ENCODE measurements at places on chromosomes 12 and 14.

DNA sequence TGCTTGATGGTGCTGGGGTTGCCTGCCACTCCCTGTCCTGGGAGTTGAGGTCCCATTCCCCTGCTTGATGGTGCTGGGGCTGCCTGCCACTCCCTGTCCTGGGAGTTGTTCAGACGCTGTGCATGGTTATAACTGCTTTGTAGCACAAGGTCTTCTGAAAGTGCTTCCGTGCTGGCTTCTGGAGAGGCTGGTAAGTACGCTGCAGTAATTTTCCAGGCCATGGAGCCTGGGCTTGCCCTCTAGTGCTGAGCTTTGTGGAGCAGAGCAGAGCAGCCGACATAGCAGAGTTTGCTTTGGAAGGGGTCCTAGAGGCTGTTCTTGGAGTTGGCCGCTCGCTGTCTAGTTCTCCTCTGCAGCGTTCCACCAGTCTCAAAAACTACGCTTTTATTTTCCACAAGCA lies 6.3 kb downstream of the B4GALNT3 start:
- DNase-seq: no peak

DNA sequence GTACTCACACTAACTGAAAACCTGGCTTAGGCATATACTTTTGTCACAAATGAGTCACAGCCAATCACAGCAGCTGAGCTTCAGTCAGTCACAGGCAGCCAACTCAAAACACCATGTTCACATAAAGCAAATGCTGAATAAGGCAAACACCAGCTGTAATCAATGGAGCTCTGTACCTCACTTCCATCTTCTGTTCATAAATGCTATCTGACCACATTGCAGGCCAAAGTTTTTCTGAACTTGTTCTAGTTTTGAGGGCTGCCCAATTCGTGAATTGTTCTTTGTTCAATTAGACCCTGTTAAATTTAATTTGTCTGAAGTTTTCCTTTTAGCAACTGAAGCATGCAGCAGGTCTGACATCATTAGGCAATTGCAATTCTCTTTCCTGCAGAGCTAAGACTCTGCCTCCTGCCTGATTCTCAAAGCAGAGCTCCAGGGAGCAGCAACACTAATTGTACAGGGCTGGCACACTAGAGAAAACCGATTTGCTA lies 129.9 kb downstream of the WIF1 start:
- no peak for DNase-seq

DNA sequence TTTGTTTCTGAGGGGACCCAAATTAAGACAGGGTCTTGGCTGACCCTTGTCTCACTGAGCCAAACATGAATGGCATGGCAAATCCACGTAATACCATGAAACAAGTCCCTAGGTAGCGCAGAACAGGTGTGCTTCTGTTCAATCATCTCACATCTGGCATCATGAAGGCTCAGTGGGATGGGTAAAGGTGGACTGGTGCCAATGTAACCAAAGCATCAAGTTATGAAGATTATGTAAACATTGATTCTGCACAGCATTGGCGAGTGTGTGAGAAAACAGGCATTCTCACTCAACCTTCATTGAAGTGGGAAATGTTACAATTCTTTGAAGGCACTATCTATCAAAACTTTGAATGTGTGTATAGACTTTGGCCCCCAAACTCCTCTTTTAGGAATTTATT lies 41.9 kb downstream of the PTGER2 start:
- no peak for DNase-seq

- no peak for DNase-seq
Observed at GRCh38 chr14:49905989-49906388, 13.1 kb downstream of the ARF6 start.

DNA sequence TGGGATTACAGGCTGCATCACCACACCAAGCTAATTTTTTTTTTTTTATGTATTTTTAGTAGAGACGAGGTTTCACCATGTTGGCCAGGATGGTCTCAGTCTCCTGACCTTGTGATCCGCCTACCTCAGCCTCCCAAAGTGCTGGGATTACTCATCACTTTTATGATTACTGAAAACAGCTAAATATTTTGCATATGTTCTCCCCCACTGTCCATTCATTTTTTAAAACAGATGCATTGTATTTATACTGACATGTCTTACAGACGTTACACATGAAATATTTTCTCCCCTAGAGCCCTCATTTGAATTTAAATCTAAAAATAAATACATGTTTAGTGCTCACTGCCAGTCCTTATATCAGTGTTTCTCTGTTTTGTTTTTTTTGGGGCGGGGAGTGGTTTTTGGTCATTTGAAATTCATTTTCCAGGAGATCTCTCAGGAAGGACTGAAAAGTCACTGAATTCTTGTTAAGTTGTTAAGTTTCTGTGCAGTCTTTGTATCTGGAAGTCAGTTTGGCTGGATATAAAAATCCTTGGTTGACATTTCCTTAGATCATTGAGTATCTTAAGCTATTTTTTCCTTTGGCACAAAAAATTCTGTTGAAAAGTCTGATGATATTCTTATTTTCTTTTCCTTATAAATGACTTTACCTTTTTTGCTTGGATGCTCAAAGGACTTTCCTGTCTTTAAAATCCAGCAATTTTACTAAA lies 9.4 kb downstream of the FBXO21 start:
- DNase-seq: no peak

DNA sequence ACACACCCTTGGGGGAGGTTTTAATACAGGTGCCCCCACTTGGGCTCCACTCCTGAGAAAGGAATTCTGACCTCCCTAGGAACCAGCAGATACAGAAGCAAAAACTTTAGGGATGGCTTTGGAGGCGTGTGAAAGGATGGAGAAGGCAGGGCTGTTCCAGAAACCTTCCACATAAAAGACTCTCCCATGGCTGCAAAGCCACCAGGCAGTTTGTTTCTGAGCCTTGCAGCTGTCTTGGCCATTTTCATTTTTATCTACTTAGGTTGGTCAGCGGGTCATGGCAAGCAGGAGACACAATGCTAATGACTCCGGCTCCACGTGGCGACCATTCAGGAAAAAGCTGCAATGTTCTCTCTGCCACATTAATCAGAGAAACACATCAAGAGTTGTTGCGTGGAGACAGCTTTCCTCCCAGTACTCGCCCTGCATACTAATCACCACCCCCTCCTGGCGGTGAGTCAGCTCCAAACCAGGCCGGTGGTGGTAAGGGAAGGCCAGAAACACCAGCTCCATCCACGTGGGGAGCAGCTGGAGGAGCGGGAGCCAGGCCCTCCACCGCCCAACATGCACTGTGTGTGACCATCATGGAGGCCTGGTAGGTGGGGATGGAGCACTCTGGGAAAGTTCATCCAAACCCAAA lies 30.9 kb upstream of the IRF2BPL start:
- no peak for DNase-seq

- no peak for DNase-seq
Observed at GRCh38 chr14:104639885-104640548, 35.4 kb upstream of the TMEM179 start.

DNA sequence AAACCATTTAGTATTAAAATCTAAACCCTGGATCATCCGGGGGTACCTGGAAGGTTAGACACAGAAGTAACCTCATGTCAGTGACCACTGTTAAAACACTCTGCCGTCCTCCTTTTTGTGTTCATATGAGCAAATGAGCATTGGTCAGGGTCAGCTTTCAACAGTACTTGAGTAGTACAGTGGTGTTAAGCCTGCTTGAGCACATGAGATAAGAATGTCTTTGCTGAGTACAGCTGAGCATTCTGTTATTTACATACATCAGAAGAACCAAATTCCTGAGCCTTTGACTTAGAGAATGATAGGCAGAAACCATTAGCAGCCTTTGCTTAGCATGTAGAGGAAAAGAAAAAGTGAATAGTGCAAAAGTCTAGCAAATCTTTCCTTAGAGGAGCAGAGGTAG lies 38.6 kb upstream of the LRTM2 start:
- no peak for DNase-seq

GRCh38 chr12:109679501-109680263 lies 33.9 kb upstream of the FAM222A start:
- DNase-seq: no peak

DNA sequence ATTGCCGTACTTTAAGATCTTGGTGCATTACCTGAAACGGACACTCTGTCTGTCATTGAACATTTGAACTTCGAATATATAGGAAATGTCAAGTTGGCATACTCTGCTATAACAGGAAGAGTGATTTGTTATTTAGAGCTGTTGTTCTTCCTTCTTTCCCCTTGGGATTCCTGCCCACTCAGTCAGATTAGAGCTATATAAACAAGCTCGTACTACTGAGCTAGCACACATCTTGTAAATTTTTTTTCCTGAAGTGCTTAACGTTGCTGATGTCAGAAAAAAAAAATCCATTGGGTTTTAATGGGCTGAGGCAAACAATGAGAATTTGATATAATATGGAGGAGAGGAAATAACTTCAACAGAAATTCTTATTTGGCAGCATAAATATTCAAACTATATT lies 26.8 kb downstream of the RGS6 start:
- DNase-seq: no peak

DNA sequence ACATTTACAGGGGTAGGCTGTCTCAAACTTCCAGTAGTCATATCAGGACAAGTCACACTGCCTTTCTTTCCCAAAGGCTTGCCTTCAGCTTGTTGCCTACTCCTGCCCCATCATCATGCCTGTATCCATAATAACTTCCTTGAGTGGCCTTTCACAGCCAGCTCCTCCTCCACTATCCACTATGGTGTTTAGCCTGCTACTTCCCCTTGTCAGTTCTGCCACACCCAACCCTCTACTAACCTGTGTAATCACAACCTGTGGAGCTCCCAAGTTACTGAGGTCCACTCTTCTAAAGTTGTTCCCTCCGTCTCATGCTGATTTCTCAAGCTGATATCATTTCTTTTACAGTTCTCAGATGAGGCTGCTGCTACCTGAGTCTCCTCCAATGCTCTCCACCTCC lies 159.9 kb downstream of the BMP4 start:
- DNase-seq: no peak

DNA sequence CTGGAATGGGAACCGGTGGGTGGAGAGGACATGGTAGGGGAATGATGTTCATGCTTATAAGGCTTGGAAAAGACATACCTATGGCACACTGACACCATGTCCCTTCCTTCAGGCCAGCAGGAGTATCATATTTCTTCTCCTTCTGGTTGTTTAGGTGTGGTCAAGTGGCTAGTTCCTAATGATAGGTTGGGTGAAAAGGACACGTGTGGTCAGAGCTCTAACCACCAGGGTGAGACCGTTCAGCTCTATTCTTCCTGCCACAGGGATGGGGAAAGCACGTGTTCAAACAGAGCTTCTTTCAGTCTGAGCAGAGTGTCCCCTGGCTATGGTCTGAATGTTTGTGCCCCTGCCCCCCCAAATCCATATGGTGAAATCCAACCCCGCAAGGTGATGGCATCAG lies 209.1 kb downstream of the PAX9 start:
- DNase-seq: no peak

DNA sequence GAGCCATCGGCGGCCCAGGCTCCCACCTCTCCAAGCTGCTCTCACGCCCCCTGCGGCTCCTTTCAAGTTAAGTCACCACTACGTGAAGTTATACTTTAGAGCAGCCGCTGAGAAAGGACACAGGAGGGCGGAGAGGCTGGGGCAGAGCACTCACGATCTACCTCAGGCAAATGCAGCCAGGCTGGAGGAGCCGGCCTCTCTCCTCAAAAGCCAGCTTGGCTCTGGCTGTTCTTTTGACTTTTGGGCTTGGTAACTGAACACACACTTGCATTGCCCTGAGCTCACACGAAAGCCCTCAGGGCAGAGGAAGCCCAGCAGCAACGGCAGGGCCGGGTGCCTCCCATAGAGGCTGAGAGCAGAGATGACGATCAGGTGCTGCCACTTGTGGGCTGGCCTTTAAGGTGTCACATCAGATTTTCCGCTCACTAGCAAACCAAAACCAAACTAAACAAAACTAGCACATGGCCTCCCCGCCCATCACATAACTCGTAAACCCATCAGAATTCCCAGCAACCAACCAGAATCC lies 75.2 kb downstream of the PITPNM2 start:
- DNase-seq: peak; percentile 38

DNA sequence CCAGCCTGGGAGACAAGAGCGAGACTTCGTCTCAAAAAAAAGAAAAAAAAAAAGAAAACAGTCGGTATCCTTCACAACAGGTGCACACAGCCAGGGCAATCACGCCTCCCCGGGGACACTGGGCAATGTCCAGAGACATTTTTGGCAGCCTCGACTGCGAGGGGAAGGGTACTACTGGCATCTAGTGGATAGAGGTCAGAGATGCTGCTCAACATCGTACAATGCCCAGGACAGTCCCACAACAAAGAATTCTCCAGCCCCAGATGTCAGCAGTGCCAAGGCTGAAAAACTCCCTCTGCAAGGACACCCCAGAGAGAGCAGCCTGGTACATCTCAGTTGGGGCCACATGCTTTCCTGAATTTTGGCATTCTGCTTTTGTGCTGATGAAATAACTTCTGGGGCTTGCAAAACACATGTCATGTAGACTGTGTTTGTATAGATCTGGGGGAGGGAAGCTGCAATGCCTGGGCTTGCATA lies 21.5 kb downstream of the ALDH2 start:
- DNase-seq: no peak

DNA sequence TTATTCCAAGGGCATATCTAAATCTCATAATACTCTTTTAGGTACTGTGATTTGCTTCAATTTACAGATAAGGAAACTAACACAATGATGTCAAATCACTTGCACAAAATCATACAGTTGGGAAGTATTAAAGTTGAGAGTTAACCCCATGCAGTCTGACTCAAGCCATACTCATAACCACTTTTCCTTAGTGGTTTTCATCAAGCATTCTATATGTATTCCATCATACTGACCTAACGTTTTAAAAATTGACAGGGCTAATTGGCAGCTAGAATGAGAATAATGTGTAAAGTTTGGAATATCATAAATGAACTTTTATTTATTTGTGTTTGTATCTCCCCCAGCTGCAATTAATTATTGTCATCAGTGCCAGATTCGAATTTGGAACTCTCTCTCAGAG lies 20.9 kb downstream of the PUS7L start:
- no peak for DNase-seq

DNA sequence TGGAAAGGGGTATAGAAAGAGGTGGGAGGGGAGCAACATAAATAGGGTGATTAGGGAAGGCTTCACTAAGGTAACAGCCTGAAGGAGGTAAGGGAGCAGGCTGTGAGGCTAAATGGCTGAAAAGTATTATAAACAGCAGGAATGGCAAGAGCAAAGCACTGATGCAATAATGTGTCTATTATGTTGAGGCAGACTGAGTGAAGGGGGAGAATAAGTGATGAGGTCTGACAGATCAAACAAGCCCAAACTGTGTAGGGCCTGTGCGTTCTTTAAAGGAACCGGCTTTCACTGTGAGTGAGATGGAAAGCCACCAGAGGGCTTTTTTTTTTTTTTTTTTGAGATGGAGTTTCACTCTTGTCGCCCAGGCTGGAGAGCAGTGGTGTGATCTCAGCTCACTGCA lies 6.7 kb upstream of the VCPKMT start:
- no peak for DNase-seq

DNA sequence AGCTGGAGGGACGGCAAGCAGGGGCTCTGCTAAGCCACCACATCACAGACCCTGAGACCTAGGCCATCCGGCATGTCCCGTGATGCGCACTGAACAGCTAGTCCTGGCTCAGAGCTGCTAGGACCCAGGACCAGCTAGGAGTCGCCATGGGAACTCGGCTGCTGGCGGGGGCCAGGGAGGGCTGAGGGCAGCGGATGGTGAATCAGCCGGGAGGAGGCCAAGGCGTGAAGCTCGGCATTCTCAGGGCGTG lies 5.1 kb downstream of the AHNAK2 start:
- DNase-seq: no peak

GRCh38 chr14:72540836-72541235 lies 353.1 kb downstream of the DPF3 start:
- DNase-seq: no peak
